ENCODE measurements at places on chromosomes 6 and 20.

- no peak for DNase-seq
These were observed 238.6 kb downstream of the LRFN2 start for GRCh38 chr6:40348591-40348990.

DNA sequence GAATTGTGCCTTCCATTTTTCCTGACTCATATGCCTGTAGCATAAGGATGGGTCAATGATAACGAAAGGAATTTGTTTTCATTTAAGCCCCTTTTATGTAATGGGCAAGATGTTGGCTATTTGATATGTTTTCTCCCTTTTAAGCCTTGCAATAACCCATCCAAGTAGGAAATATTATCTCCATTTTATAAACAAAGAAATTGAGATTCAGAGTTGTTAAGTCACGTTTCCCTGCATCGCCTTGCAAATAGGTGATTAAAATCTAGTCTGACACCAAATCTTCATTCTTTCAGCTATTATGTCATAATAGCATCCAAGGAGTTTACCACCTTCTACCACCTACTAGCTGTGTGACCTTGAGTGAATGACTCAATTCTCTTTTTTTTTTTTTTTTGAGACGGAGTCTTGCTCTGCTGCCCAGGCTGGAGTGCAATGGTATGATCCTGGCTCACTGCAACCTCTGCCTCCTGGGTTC lies 7.0 kb downstream of the HNF4A start:
- DNase-seq: no peak

GRCh38 chr6:42637681-42638080 lies 73.9 kb downstream of the UBR2 start:
- DNase-seq: no peak

DNA sequence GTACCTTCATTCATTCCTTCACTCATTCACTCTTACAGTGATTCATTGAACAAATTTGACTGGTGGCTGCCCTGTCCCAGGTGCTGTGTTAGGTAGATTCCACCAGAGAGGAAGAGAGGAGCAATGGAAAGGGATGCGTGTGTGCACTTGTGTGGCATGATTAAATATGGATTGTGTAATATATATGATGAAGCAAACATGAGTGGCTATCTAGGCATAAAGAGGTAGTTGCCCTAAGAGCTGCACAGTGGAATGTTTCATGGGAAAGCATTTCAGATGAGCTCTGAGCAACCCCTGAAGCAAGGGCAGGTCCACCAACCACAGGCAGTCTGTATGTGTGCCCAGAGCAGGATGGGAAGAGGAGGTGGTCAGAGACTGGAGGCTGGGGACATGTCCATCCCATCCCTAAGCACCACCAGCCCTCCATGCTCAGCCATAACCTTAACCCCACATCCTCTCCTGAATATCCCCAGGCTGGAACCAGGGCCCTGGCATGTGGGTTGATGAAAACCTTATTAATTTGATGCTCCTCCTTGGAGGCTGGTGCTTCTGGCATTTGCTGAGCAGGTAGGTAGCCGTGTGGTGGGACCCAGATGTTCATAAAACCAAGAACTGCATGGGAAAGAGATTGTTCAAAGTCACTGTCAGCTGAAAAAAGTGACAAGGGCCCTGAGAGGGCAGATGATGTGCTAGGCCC lies 226.2 kb downstream of the SYNDIG1 start:
- no peak for DNase-seq

GRCh38 chr6:53239526-53239925 lies 90.9 kb upstream of the GCM1 start:
- DNase-seq: no peak

GRCh38 chr6:11772109-11772825 lies 6.3 kb downstream of the ADTRP start:
- no peak for DNase-seq

Data from AML-193 (cell line).